ENCODE measurements at places on chromosomes 5 and 9.

DNA sequence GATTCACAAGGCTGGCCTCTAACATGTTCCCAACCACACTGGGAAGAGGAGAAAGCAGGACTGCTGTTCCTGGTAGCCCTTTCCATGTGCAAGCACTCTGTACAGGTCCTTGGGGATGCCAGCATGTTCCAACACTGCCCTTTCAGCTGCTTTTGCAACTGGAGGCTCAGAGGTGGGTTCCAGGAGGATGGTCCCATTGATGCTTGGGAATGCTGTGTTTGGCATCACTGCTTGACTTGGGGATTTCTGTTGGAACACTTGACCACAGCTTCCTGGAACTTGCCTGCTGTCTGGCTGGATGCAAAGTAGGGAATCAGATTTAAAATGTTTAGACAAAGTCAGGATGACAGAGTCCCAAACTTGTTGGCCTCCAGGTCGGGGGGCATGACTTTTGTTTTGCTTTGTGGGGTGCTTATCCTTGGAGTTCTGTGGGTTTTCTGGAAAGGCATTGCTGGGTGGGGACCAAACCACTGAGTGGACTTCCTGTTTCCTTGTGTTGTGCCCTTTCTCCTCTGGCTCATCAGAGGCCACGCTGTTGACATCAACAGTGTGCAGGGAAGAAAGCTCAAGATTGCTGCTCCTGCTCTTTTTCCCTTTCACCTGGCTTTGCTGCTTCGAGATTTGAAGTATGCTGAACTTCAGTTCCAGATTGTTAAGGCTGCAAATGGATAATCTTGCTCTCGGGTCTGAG lies 148.5 kb upstream of the RPS23 start:
- no peak for DNase-seq

DNA sequence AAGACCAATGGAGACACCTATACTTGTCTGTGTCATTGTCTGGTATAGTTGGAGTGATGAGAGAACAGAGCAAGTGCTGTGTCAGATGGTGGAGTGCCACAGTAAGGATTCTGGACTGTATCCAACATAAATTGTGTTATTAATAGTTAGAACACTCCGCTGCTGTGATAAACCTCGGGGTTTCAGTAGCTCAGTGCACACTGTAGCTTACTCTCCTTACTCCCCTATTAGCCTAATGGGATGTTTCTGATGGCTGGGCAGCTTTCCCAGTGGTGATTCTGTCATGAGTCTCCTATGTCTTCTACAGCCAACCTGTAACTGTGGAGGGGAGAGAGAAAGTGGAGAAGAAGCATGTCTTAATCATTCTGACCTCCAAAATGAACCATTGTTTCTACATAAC lies 127.6 kb upstream of the PTCH1 start:
- no peak for DNase-seq

GRCh38 chr5:80250801-80251200 lies 5.0 kb downstream of the SERINC5 start:
- DNase-seq = no peak

DNA sequence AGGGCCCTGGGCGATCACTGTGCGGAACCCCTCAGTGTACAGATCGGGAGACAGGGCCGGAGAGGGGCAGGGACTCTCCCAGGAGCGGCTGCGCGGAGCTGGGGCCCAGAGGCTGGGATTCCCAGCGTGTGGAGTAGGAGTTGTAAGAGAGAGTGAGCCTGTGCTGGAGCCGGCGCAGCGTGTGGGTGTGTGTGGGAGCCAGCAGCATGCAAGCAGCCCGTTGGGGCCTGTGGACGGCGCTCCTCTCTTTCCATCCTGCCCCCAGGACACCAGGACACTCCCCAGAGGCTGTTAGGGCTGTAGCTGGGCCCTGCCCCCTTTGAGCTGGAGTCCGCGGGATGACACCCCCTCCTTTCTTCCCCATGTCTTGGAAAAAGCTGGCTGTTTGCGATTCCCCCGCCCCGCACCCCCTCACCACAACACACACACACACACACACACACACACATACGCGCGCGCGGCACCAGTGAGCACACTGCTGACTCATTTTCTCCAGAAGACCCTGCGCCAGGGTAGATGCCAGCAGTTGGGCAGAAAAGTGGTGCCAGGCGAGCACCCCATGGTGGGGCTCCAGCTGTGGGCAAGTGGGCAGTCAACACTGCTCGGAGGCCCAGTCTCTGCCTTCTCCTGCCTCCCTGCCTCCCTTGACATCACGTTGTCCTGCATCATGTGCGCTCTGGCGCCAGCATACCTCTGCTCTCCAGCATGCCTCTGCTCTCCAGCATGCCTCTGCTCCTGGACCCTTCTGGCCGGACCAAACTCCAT lies 1.5 kb downstream of the COL27A1 start:
- DNase-seq = no peak

DNA sequence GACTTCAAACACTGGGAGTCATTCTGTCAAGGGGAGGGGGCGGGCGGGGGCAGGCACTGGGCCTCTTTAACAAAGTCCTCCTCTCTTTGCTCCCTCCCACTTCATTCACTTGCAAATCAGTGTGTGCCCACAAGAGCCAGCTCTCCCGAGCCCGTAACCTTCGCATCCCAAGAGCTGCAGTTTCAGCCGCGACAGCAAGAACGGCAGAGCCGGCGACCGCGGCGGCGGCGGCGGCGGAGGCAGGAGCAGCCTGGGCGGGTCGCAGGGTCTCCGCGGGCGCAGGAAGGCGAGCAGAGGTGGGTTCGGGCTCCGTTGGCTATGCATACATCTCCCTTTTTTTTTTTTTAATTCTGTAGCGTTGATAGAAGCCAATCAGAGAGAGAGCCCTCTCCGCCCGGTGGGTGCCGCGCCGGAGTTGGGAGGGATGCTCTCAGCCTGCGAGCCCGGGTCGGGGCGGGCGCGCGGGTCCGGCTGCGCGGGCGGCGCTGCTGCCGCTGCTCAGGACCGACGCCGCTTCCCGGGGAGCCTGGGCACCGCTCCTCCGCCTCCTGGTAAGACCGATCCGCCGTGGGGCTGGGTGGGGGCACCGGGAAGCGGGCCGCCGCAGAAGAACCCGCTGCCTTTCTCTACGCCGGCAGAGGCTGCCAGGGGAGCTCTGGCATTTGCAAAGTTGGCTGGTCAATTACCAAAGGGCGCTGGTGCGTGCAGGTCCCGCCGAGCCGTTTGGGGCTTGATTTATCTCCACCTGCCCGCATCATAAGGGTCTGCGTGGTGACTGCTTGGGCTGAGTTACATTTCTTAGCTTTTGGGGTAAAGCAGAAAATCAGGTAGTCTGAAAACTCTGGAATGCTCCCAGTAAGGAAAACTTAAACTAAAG lies at the start of gene CDH6:
Gene CDH6, plus strand, starts transcription at position 96 of the 877 bp plus-strand sequence. CDS start 73,788 bp downstream, outside the sequence.
- no peak for DNase-seq

DNA sequence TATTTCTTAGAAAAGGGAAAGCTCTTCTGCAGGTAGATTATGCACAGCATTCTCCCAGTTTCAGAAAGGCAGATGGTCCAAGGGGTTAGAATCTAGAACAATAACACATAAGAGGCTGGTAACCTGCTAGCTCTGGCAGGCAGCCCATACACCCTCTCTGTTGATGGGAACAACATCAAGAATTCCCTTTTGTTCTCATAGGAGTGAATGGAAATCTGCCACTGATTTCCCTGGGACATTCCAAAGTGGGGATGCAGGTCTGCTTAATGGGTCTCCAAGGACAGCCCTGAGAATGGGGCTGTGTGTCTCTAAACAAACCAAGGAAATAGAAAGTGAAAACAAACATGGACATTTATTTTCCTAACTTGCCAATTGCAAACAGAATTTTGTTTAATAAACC lies 456.8 kb downstream of the EBF1 start:
- no peak for DNase-seq

DNA sequence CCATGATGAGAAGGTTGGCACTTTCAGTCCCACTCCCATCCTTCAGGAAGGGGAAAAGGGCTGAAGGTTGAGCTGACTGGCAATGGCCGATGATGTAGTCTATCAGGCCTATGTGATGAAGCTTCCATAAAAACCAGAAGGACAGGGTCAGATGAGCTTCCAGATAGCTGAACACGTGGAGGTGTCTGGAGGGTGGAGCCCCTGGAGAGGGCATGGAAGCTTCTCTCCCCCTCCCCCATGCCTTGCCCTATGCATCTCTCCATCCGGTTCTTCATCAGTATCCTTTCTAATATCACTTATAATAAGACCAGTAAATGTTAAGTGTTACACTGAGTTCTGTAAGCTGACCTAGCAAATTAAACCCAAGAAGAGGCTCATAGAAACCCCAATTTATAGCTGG lies 32.6 kb upstream of the SMU1 start:
- DNase-seq = no peak

- DNase-seq = no peak
Measured at GRCh38 chr9:98117984-98118639, 910 bp downstream of the TRIM14 start.

DNA sequence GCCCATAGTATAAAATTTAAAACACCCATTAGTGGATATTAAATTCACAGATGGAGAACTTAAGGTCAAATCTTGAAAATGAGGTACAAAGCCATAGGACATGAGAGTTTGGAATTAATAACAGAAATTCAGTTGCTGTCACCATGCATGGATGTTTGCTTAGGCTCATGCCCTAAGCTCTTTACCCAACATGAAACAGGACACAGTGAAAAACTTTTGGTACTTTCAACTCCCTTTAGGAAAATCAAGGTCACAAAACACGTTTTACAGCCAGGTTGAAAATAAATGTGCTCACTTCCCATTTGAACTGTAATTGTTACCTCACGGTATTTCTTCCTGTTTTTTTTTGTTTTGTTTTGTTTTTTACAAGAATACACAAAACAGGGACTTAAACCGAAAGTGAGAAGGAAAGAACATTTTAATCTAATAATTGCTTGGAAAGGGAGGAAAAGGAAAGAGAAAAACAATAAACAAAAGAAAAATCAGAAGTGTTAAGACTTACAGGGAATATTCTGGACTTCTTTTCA lies 6.1 kb upstream of the TOPORS start:
- DNase-seq = no peak

Data from stimulated activated CD4-positive, alpha-beta T cell treated with anti-CD3 and anti-CD28 coated beads, Interleukin-1b, Interleukin-23, amount 100 ng/mL, for 1 hour (primary cell).